ENCODE measurements at places on chromosomes 1 and 21.

DNA sequence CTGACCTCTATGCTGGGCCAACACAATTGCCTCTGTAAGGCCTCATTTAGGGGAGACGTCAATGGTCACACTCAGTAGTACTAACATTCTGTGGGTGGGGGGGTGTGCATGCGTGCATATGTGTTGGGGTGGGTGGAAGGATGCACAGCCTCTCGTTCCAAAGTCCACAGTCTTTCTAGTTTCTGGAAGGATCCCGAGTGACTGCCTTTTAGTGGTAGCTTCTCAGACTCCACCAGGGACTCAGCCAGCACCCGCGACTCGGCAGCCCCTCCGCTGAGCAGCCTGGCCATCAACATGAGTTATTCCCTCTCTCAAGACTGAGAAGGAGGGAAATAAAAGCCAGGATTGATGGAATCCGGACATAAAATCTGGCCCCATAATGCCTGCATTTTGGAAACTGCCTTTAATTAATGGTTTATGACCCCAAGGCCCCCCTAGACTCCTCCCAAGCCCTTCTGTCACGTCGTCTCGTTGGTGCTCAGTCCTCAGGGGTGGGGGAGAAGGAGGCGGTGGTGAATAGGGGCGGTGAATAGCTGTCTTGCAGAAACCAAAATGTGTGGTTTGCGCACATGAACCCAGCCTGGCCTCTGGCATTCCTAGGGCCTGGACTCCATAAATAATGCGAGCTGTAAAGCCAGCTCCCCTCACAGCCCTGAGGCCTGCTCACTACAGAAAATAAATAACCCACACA is 65.1 kb upstream of the TMEM51 start:
- no peak for DNase-seq

GRCh38 chr1:214329470-214330220 is 48.7 kb downstream of the SMYD2 start:
- DNase-seq, result no peak

DNA sequence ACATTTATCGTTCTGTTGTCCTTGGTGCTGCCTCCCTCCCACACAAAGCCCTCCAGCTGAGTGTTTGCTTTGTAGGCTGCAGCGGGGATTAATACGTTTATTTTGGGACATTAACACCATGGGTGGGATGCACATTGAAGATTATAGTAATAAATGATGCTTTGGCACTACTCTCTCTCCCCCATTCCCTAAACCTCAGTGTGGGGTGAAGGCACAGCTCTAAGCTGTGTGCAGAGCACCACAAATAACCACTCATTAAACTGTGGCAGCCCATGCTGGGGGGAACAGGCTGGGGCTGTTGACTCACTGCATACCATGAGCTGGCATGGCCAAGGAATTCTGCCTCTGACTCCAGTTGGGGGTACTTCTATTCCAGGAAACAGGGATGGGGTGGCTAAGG is 7.7 kb downstream of the PCP4L1 start:
- no peak for DNase-seq

DNA sequence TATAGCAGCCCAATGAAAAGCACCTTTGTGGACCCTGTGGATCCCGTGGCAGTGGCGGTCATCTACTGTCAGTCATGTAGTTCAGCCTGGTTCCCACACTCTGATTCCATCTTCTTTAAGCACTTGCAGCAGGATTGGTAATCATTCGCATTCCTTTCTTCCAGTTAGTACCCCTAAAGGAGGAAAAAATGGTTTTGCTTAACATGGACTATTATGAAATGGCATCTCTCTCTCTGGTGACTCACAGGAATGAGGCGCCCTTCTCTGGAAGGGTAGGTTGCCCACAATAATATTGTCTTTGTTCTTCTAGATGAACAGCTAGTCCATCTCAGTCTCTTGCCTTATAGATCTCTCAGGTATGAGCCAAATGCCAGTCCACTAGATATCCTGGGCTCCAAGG is 127.9 kb upstream of the MROH9 start:
- DNase-seq, result no peak

DNA sequence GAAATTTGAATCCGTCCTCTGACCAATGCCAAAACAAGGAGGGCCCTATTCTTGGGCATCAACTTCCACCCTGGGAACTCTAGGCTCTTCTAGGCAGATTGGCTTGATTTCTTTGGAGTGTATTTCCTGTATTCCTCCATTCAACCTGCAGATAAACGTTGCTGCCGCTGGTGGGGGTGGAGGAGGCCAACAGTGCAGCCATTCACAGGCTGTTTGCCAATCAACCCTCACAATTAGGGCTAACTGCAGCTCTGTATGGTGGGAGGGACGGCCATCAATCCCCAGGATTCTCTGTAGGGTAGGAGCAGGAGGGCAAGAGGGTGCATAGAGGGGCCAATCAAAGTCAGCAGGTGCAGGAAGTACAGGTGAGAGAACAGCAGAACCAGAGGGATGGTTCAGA is 273.1 kb upstream of the PROX1 start:
- no peak for DNase-seq

DNA sequence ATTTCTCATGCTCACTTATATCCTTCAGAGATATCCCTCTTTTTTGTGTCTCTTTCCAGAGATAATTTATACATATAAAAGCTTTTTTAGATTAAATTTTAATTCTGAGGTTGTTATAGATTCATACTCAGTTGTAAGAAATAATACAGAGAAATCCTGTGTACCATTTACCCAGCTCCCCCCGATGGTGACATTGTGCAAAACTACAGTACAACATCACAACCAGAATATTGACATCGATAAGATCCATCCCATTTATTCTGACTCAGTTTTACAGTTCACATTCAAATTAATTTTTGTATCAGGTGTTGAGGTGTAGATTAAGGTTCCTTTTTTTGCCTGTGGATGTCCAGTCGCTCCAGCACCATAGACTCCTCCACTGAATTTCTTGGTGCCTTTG is 14.3 kb downstream of the DMRTB1 start:
- DNase-seq, result no peak

GRCh38 chr21:41631564-41632461 is 123.9 kb upstream of the TMPRSS2 start:
- DNase-seq, result no peak

DNA sequence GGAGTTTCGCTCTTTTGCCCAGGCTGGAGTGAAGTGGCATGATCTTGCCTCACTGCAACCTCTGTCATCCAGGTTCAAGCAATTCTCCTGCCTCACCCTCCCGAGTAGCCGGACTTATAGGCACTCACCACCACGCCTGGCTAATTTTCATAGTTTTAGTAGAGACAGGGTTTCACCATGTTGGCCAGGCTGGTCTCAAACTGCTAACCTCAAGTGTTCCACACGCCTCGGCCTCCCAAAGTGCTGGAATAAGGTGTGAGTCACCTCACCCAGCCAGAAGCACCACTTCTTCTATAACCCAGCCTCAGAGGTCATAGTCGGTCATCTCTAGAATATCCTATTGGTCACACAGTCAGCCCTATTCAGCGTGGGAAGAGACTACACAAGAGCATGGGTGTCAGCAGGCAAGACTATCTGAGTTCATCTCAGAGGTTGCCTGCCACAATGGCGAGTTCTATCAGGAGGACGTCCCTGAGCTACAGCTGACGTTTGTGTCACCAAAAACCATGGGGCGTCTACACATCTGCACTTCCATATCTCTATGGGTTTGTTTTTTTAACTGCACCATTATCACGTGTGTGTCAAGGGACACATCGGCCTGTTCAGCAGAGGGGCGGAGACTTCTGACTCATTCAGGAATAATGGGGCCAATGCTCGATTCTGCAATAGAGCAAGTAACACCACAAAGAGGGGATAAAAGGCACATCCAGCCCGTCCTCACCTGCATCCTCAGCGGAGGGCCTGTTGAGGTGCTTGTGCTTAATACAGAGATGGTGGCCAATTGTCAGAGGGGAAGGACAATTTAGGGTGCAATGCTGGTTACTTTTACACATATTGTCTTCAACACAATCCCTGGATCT is 256.3 kb upstream of the IRF2BP2 start:
- no peak for DNase-seq

DNA sequence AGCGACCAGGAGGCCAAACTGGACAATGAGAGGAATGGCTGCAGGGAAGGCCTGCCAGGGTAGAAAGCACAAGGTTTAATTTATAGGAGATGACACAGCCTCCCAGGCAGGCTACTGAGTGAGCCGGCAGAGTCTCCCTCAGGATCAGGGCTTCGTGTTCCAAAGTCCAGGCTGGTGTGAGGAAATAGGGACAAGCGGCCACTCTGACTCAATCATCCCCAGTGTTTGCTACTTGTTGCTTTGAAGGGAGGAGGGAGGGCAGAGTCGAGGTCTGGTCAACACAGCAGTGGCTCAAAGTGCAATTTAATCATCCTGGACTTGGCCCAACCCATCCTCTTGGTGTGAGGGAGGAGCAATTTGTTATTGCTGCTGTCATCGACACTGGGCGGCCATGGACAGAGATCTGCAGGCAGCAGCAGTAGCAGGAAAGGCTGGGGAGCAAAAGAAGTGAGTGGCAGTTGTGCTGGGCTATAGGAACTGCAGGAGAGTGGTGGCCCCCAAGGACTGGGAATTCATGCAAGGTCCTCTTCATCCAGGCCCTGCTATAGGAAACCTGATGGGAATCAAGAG is 27.5 kb downstream of the TBX15 start:
- no peak for DNase-seq

DNA sequence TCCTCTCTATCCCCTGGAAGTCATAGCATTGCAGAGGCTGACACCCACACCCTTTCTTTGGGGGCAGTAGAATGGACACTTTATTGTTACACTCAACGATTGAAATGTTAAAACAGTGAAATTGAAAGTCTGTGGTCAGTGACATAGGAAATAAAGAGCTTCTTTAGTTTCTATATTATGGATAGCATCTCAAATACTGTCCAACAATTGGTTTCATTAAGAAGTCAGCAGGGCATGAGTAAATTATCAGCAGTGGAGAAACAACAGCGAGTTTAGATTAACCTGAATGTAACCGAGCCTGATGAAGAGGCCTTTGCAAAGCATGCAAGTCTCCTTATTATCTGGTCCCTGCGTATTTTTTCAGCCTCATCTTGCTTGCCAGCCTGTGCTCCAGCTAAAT is 350.7 kb downstream of the NTNG1 start:
- no peak for DNase-seq

- DNase-seq, result no peak
These were observed 13.4 kb downstream of the ZCCHC17 start for GRCh38 chr1:31310198-31310597.

GRCh38 chr1:203405703-203406438 is 54.9 kb upstream of the FMOD start:
- DNase-seq, result no peak

- DNase-seq, result no peak
These were observed 402.3 kb upstream of the USP24 start for GRCh38 chr1:55617288-55617982.

DNA sequence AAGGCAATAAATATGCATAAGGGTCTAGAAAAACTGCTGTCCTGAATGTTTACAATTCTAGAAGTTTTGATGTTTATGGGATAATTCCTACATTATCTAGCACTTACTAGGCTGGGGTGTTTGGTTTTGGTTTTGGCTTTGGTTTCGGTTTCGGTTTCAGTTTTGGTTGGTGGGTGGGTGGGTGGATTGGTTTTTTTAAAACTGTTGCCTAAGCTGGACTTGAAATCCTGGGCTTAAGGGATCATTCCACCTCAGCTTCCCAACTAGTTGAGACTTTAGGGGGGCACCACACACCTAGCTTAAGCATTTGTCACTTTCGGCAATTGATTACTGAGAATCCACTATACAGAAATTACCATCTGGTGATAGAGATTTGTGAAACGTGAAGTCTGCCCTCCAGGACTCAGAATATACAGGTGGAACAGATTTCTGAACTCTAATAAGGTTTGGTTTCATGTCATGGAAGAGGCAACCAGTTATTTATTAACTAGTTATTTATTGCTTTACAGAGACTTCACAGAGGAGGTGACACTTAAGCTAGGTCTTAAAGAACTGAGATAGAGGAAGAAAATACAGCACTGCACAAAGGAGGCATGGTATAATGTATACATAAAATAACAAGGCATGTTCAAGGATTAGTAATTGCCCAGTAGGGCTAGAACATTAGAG is 69.6 kb downstream of the PIK3R3 start:
- no peak for DNase-seq

- no peak for DNase-seq
These were observed 21.3 kb upstream of the C1orf105 start for GRCh38 chr1:172398970-172399755.

- DNase-seq, result no peak
These were observed 177.0 kb downstream of the CLIC6 start for GRCh38 chr21:34845521-34846451.

DNA sequence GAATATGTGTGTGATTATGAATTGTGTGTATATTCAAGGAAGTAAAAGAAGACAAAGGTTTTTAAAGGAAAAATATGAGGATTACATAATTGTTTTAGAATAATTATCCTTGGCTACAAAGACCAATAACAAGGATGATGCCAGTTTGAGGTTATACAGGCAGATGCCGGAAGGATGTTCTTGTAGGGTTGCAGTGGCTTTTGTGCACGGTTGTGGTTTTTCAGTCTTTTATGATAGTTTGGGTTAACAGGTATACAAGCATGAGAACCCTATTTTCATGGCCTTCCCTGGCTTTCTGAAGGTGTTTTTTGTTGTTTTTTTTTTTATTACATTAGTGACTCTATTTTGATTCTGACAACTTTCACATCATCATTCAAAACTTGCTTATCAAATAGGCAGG is 4.9 kb downstream of the CR2 start:
- no peak for DNase-seq

GRCh38 chr1:14486401-14487201 is 111.9 kb upstream of the KAZN start:
- no peak for DNase-seq

- DNase-seq, result no peak
These were observed 199.5 kb downstream of the AGBL4 start for GRCh38 chr1:49824261-49824660.

DNA sequence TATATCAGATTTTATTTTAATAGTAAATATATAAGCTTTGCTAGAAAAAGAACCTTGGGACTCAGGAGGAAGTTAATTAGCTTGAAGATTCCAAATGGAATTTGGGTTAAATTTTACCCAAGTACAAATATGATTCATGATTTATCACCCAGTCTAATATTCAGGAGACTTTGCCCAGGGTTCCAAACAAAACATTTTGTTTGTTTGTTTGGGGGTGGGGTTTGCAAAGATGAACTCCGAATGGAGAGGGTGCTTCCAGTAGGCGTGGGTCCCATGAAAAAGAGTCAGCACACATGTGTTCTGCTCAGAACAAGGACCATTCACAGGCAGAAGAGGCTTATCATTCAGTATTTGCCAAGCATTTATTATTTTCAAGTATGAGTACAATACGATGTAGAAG is 23.5 kb downstream of the KCNT2 start:
- no peak for DNase-seq

DNA sequence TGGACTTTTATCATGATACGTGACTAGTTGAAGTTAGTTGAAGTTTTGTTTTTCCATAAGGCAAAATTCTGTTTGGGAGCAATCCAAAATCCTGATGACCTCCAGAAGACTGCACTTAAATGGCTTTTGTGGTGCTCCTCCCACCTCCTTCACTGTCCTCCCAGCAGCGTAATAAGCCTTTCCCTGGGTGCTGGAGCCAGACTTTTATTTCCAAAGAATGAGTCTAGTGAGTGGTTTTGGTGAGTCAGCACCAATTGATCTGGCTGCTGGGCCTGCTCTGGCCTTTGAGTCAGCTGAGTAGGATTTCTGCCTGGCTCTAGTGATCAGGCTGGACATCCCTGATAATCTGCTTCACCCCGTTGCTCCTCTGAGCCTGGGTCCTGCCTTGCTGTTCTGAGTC is 21.7 kb upstream of the KCND3 start:
- no peak for DNase-seq
